Body of pancreas (tissue), 4 donors: ENCODE measurements at places on chromosomes 1 and 21. TPM values are rescaled to one million over a fixed set of nuclear protein-coding genes. Genes with fewer than 3 reads are reported as not detected.

The C8B gene
- total RNA-seq, result not detected

The S100A9 gene
- total RNA-seq, result 19.5 TPM

- no peak for DNase-seq
Measured at GRCh38 chr1:107820801-107821200, 144.2 kb downstream of the VAV3 start.

DNA sequence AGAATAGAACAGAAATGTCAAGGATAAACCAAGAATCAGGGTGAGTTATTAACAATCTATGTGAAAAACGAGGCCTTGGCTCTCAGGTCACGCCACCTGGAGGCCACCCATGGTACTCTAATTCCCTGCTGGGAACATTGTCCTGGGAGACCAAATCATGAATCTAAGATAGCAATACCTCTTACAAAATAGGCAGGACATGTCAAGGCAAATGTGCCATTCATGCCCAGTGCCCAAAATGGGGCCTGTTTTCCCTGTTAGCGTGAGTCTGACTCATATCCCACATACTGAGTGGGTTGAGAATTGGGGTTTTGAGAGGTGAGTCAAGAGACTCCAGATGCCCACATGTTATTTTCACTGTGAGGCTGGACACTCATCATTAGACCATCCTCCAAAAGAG, 380.8 kb downstream of the HHIPL2 start:
- peak; percentile 66 for DNase-seq

- no peak for DNase-seq
Measured at GRCh38 chr1:41393716-41394368, 32.6 kb downstream of the FOXO6 start.

DNA sequence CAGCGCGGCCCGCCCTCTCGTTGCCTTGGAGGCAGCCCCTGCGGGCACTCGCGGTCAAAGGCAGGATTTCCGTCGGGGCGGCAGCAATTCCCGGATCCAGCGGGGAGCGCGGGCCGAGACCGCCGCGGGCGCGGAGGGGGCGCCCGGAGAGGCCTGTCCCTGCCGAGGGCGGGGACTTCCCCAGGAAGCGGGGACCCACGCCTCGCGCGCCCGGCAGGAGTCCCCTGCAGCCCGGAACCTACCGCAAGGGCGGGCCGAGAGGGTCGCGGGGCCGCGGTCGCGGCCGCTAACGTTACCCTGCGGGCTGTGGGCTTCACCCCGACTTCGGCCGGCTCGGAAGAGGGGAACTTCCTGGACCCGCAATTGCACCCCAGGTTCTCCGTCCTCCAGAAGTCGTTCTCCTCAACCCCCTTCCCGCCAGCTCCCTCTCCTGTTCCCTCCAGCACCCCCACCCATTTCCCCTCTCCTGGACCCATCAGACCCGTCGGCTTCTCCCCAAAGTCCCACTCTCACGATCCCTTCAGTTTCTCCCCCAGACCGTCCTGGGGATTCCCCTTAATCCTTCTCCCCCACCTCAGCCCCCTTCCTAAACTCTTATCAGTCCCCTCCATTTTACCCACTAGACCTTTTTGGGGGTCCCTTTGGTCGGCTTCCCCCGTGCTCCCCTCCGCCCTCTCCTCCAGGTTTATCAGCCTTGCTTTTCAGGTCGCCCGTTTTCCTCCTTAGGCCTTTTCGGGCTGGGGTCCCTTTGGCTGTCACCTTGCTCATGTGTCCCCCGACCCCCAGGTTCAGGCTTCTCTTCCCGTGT, 604 bp downstream of the FGR start:
- DNase-seq, result no peak

The RER1 gene
- total RNA-seq, result 50.3 TPM

GRCh38 chr1:15155888-15156741, 2.6 kb downstream of the TMEM51 start:
- DNase-seq, result peak; percentile 73

DNA sequence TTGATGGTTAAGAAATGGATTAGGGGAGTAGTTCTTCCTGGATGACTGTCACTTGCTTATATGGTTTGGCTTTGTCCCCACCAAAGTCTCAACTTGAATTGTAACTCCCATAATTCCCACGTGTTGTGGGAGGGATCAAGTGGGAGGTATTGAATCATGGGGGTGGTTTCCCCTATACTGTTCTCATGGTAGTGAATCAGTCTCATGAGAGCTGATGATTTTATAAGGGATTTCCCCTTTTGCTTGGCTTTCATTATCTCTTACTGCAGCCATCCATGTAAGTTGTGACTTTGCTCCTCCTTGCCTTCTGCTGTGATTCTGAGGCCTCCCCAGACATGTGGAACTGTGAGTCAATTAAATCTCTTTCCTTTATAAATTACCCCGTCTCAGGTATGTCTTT, 1621.1 kb downstream of the MRPL39 start:
- DNase-seq, result no peak

- DNase-seq, result no peak
Measured at GRCh38 chr1:50378770-50379169, 44.5 kb downstream of the DMRTA2 start.

DNA sequence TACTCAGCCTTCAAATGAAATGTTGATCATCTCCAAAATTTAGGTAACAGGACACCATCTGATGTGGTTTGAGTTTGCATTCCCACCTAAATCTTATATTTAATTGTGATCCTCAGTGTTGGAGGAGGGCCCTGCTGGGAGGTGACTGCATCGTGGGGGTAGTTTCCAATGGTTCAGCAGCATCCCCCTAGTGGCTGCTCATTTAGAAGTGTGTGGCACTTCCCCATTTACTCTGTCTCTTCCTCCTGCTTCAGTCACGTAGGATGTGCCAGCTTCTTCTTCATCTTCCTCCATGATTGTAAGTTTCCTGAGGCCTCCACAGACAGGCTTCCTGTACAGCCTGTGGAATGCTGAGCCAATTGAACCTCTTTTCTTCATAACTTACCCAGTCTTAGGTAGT, 731.2 kb downstream of the USP25 start:
- DNase-seq, result no peak

DNA sequence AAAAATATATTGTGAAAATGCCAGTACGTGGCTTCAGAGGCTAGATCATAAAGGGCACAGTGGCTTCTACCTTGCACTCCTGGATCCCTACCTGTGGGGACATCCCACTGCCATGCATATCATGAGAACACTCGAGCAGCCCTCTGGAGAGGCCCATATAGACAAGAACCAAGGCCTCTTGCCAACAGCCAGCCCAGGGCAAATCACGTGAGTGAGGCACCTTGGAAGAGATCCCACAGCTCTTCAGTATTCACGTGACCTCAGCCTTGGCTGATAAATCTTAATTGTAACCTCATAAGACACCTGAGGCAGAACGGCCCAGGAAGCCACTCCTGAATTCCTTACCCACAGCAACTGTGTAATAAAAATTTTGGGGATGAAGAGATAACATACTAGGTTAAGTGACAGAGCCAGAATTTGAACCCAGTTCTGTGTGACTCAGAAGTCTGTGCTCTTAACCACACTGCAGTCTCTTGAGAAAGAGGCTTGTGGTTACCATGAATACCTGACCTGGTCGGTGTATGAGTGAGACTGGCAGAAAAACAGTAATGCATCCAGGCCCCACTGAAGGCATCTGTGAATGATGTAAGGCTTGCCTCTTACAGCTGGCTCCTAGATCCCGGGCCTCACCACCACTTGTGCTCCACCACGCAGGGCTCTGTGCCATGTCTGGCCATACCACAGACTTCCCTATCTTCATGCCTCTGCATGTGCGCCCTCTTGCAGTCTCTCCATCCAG, 6.9 kb upstream of the A3GALT2 start:
- DNase-seq, result peak; percentile 65

The SLC35A3 gene
- 11.5 TPM for total RNA-seq

GRCh38 chr1:116854403-116854690, 55.4 kb upstream of the PTGFRN start:
- no peak for DNase-seq

DNA sequence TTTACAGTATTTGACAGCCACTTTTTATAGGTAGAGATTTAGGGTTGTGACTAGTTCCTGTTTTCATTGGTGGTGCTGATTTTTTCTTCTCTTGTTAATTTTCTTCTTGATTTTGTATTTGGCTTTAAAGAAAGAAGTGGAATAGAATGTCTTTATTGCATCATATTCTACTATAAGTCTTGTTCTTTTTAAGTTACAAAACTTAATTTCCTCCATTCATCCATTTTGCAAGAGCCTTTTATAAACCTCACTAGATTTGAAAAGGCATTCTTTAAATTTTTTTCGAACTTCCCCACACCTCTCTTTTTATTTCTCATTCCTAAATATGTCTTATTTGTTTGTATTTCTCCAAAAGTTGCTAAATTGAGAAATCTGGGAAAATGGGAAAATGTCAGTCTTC, 1368.6 kb upstream of the ADGRL4 start:
- DNase-seq, result no peak

DNA sequence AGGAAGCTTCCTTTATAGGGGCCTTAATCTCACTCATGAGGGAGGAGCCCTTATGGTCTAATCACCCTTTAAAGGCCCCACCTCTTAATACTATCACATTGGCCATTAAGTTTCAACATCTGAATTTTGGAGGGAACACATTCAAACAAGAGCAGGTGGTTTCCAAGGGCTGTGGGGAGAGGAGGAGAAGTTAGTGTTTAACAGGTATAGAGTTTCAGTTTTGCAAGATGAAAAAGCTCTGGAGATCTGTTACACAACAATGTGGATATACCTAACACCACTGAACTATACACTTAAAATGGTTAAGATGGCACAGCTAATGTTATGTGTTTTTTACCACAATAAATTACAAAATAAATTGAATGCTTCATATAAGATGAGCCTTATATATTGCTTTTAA, 113.4 kb upstream of the DNAH14 start:
- no peak for DNase-seq
